ENCODE measurements at places on chromosomes 5 and 9.

DNA sequence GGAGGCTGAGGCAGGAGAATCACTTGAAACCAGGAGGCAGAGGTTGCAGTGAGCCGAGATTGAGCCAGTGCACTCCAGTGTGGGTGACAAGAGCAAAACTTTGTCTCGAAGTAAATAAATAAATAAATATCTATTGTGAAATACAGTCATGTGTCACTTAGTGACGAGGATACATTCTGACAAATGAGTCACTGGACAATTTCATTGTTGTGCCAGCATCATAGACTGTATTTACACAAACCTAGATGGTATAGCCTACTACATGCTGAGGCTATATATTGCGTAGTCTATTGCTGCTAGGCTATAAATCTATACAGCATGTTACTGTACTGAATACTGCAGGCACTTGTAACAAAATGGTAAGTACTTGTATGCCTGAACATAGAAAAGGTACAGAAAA lies 61.1 kb upstream of the CCL21 start:
- DNase-seq, result no peak

- DNase-seq, result no peak
Measured at GRCh38 chr9:106753155-106753671, 109.8 kb upstream of the ZNF462 start.

- DNase-seq, result no peak
Measured at GRCh38 chr5:125496393-125496792, 750.0 kb upstream of the ZNF608 start.

GRCh38 chr5:134420343-134420742 lies 8.7 kb upstream of the CDKN2AIPNL start:
- no peak for DNase-seq

GRCh38 chr5:55599148-55600050 lies 64.6 kb upstream of the PLPP1 start:
- no peak for DNase-seq

DNA sequence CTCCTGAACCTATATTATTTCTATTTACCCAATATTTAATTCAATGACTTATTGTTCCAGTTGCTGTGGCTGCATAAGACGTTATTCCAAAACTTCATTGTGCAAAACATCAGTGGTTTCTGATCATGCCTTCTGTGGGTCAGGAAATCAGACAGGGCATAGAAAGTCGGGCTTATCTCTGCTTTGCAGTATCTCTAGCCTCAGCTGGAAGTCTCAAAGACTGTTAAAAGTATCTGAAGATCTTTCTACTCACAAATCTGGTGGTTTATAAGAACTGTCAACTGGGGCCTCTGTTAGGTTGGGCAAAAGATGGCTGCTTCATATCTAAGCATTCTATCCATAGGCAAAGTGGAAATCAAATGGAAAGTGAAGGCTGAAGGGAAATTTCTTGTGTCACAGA lies 687.7 kb upstream of the ARRDC3 start:
- no peak for DNase-seq

DNA sequence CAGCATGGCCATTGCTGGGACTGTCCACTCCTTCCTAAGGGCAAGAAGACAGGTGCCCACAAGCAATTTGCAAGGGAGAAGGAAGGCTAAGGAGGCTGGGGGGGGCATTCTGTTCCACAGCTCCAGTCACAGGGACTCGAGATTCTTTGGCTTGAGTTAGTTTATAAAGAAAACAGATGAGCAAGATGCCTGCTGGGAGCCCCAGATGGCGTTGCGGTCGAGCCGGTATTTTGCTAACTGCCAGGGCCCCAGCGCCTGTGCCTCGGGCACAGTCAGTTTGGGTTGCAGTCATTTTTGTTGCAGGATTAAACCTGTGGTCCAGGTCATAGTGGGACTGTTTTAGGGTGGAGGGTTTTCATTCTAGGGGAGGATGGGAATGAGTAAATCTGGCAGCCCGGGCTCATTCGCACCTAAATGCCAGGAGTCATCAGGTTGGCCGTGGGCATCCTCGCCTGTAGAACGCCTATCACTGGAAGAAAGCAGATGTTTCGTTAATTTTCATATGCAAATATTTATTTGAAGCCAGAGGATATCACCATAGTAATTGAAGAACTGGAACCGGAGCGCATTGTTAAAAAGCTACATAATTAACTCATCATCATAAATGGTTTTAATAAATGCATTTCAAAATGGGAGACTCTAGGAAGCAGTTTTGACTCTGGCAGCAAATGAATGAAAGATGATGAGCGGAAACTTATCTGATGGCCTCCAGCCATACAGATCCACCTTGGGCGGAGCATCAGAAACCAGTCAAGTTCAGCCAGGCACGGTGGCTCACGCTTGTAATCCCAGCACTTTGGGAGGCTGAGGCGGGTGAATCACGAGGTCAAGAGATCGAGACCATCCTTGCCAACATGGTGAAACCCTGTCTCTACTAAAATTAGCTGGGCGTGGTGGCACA lies 87.1 kb upstream of the FCN2 start:
- no peak for DNase-seq

GRCh38 chr9:125633116-125633745 lies 73.8 kb downstream of the MAPKAP1 start:
- DNase-seq, result no peak

DNA sequence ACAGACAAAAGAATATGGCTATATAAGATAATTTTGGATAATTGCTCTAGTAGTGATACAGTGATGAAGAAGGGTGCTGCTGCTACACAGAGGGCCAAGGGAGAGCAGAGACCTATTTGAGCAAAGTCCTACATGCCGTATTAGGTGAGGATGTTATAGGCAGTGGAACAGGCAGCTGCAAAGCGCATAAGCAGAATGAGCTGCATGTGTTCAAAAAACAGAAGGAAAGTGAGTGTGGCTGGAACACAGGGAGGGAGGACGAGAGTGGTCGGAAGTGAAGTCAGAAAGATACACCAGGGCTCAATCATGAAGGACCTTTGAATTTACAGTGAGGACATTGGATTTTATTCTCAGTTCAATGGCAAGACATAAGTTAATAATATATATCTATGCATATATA lies 35.4 kb downstream of the ITGA2 start:
- no peak for DNase-seq

- DNase-seq, result no peak
Measured at GRCh38 chr5:82765765-82766164, 311.4 kb downstream of the TMEM167A start.

DNA sequence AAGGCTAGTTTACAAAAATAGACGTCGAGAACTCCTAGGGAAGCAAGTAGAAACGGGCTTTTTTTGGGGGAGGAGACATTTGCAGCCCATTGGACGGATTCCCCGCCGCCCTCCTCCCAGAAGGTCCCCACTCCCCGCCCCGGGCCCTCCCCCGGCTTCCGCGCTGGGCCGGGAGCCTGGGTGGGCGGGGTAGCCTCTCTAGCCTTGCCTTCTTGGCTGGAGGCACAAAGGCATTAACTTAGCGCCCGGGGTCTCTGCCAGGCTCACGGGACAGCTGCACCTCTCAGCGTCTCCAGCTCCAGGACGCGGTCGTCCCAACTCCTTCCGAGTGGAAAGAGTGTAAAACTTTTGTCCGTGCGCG lies at the start of gene DMRTA1:
Gene DMRTA1, plus strand, starts transcription at position 236 of the 361 bp plus-strand sequence. CDS start 242 bp downstream, outside the sequence.
- DNase-seq, result no peak

GRCh38 chr5:96870094-96871026 lies 5.9 kb upstream of the ERAP2 start:
- DNase-seq, result no peak

DNA sequence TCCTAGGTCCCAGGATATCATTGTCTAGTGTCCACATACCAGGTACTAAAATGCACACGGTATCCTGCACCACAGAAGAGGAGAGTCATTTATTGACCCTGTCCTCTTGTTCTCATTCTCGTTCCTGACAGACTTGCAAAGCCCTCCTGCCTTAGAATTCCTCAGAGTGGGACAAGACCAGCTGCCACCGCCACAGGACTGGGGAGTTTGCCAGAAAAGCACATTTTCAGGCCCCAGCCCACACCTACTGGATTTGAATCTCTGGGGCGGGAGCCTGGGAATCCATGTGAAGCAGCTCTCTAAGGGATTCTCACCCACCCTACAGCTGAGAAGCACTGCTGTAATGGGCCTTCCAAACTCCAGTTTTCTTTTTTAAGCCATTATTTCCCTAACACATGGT lies 68.0 kb upstream of the FANCC start:
- DNase-seq, result no peak

DNA sequence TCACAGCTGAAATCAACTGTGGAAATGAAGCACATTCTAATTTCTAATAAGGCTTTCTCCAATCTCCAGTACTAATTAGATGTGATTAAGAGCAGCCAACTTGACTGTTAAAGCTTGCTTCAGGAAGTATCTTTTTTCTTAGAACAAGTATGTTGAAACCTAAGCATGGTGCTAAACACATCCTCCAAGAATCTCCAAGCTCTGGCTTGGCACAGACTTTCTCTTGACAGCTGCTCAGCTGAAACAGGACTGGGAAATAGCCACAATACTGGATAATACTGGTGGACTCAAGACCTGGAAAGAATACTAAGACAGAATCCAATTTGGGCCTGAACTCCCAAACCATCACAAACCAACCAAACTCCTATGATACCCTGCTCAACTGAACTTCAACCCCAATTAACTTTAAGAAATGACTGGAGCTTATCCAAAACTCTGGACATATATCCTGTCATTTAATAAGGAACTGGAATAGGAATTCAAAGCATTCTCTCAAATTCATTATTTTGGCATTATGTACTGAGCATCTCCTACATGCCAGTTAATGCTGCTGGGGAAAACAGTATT lies 16.2 kb downstream of the PRKAA1 start:
- no peak for DNase-seq

DNA sequence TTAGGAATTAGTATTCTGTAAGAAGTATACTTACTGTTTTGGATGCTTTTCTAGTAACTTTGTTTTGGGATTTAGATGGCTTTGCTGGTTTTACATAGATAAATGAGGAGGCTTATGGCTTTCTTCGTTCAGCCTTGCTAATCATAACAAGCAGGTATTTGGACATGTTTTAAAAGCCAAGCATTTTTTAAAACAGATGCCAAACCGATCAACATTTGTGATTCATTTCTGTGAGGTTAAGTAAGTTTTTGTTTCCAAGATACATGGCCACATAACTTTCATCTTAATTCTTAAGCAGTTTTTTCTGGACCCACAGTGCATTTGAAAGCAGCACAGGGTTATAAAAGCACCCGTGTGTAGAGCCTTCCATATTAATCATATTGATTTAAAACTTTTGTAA lies 21.7 kb downstream of the TARS1 start:
- DNase-seq, result no peak

- no peak for DNase-seq
Measured at GRCh38 chr9:129756191-129756590, 3.3 kb upstream of the PTGES start.

DNA sequence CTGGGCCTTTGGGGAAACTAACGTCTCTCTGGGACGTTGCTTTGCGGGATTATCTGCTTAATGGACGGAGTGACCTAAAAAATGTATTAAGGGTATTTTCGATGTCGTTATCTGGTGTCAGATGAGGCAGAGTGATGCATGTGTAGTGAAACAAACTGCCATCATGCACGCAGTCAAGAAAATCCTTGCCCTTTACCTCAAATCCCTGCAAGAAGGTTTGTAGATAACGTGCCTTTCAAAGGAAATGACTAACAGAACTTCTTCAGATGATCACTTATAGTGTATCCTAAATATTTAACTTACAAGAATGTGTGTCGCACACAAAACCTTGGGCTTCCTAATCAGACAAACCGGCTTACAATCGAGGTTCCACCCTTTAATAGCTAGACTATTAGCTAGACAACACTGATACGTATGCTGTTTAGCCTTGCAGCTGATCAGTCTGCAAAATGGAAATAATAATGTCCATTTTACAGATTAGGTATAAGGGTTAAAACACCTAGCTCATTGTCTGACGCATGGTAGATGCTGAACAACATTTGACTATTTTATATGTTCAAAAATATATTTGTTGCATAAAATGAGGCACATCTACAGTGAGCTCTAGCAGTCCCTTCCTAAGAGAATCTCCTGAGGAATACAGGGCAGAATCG lies 541 bp upstream of the TBCA start:
- no peak for DNase-seq

DNA sequence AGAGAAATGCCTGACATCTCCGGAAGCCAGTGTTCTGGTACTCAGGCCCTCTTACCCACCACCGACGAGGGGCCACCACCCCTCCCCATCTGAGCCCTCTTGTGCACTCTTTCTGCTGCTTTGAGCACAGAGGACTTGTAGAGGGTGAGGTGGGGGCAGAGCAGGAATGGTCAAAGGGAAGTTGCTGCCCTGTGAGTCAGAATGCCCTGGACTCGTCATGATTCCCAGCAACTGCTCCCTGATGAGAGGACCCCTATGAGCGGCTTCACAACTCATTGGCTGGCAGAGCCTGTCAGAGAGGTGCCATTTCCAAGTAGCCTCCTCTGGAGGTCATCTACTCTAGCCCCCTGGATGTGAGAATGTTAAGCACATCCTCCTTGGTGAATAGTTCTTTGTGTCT lies 845 bp downstream of the ECSCR start:
- no peak for DNase-seq

DNA sequence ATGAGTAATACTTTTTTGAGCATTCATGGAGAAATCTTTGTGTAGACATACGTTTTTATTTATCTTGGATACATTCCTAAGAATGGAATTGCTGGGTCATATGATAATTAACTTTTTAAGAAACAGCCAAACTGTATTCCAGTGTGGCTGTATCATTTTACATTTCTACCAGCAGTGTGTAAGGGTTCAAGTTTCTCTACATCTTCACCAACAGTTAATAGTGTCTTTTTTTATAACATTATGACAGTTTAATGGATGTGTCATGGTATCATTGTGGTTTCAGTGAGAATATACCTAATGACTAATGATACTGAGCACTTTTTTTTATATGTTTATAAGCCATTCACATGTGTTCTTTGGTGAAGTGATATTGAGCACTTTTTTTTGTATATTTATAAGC lies 52.4 kb downstream of the NIPBL start:
- no peak for DNase-seq

DNA sequence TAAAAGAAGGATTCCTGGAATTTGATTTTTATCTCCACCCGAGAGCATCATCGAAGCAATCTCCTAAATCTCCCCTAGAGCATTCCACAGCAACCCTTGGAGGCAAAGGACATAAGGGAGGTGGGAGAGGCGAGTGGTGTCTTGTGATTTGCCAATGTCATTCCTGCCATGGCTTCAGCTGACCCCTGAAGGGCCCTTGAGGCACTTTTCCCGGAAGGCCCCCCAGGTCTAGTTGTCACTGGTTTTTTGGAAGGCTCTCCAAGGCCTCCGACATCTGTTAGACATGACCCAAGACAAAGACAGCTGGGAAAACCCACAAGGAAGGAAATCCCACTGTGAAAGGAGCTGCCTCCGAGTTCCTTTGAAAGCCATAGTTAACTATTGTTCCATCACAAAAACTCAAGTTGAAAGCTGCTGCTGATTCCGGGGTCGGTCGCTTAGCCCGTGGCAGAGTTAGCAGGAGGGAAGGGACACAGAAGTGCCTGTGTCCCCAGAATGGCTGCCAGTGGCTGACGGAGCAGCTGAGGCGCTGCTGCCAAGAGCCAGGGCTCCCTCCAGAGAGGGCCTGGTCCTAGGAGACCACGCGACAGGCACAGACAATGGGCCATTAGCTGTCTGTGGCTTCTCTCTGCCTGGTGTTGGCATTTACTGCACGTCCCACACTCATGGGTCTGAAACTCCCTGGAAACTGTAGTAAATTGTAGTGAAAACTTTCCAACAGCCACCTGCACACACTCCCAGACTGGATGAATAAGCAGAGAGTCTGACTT lies 24.4 kb upstream of the TRIO start:
- no peak for DNase-seq

GRCh38 chr9:89425024-89425805 lies 72.7 kb downstream of the SEMA4D start:
- DNase-seq, result no peak

Data from naive thymus-derived CD4-positive, alpha-beta T cell (primary cell).